ENCODE measurements at places on chromosomes 1 and 21.

DNA sequence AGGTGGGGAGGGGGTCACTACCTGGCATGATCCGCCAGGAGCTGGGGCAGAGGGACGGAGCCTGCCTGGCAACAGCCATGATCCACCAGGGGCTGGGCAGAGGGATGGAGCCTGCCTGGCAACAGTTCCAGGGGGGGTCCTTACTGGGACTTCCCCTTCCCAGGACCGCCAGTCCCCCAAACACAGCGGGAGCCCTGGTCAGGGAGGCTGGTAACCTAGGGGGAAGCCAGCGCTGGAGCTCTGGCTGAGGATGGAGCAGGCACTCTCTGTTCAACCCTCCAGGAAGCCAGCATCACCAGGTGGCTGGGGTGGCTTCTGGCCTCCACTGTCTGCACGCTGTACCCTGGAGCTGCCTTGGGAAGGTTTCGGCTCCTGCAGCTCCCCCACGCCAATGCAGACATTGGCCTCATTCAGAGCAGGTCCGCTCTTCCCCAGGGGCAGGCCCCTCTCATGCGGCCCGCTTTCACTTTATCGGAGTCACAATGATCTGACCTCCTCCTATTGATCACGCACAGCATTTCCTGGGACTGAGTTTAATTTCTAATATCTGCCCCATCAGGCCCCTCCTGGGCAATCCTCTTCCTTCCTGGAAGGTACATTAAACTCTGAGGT lies 68.4 kb upstream of the ABCG1 start:
- no peak for DNase-seq

DNA sequence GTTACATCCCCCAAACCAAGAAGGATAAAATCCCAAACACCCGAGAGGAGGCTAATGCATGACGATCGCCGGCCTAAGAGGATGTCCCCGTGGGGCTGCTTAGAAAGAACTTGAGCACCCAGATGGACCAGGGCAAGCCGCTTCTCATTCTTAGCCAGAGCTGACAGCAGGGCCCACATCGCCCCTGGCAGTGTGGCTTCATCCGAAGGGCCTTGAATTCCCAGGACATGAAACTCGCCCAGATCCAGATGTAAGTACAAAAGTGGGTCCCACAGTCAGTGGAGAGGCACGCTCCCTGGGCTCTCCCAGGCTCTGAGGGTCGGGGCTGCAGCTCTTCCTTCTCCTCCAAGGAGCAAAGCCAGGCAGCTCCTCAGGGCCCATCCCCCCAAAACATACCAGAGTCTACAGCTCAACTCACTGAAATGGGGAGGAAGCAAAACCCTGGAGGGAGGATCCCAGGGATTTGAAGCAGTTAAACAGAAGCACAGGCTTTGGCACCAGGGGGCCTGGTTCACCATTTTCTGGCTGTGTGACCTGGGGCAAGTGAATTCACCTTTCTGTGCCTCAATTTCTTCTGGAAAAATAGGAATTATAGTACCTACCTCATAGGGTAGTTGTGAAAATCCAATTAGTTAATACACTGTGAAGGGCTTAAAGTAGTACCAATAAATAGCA lies 85.6 kb downstream of the MAN1C1 start:
- DNase-seq: no peak

GRCh38 chr1:116503546-116504307 lies 67.1 kb downstream of the CD58 start:
- no peak for DNase-seq

- no peak for DNase-seq
Observed at GRCh38 chr21:43602266-43603232, 56.7 kb downstream of the HSF2BP start.

GRCh38 chr1:107926436-107927080 lies 38.4 kb downstream of the VAV3 start:
- peak; percentile 42 for DNase-seq

DNA sequence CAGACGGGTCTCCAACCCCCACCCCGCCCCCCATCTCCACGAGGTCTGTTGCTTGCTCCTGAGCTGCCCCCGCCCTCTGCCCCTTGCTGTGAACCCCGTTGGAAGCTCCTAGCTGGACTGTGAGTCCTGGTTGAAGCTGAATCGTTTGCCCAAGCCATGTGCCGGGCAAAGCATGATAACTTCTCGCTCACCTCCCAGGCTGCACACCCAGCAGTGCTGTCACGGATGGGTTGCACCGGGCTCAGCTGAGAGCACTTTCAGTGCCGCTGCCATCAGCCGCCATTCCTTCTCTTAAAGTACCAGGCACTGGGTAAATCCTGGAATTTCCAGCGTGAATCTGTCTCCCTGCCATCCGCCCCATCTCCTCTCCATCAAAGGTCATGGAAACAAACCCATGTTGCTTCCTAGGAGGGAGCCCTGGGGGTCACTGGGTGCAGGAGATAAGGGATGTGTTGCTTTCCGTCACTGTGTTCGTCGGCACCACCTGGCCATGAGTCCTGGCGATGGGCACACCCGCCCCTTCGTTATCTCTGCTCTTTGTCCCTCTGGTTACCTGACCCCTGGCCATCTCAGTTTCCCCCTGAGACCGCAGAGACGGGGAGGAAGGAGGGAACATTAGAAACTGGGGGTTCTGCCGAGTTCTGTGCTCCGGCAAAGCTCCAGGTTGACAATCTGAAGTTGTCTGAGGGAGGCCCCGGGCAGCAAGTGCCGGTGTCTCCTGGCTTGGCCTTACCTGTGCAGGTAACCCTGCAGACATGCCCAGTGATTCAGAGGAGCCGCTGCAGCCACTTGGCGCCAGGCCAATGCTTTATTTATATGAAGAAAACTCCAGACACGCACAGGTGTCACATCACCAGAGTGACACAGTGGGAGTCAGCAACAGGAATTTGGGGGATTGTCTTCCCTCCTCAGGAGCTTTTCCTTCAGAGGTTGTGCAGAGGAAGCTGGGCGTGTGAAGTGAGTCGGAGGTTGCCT lies 2.7 kb downstream of the PDE9A start:
- no peak for DNase-seq

DNA sequence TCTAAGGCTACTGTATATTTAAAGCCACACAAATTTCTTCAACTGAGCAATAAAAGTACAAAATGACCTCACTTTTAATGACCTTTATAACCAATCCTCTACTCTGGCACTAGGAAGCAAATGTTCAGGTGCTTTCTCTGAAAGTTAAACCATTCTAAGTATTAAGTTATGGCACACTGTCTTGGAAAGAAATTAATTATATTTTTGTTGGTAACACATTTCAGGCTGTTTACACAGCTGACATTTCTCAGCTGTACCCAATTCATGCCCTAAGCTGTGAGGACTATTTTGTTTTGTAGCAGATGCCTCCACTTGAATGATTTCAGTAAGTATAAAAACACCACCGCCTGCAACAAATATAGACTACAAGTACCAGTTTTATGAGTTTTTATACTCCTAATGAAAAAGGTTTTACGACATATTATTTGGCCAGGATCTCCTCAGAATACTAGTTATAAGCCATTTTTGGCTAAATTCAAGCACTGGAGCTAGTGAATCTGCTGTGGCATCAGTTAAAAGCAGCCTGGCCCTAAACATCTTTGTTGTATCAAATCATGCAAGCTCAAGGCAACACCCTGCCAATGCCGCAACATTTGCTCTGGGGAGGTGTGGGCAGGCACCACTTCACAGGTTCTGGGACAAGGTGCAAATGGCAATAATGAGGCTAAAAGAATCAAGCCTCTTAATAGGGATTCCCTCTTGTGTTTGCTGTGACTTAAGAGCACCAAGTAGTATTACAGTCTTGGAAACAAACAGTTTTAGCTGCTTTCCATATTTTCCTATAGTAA lies 228.4 kb upstream of the DMRTA2 start:
- no peak for DNase-seq

- DNase-seq: no peak
Observed at GRCh38 chr1:154352581-154353459, 27.5 kb downstream of the ATP8B2 start.

GRCh38 chr1:178354816-178355215 lies 141.9 kb downstream of the CLEC20A start:
- DNase-seq: no peak

DNA sequence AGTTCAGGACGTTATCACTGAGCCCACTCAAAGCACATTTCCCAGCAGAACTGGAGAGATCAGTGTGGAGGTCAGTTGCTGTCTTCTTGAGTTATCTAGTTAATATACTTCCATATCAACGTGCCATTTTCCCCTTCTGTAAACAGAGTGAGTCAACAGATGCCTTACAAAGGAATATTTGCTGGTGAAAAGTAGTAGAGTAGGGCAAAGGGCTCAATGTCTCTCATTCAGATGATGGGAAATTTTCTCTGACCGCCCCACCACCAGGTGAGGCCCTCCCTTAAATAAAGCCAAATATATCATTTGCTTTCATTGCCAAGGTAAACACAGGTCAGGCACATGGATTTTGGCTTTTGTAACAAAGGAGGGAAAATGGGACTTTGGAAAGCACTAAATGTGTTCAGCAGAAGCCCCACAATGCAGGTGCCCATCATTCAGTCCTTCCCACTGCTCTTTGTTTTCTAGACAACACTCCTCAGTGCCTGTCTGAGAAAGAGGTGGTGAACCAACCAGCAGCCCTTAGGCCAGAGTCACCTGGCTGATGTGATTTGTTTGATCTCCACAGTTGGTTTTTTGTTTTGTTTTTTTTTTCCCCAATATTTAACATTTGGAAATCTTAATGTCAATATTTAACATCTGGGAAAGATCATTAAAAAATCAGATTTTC lies 40.5 kb upstream of the SAMD13 start:
- DNase-seq: no peak

DNA sequence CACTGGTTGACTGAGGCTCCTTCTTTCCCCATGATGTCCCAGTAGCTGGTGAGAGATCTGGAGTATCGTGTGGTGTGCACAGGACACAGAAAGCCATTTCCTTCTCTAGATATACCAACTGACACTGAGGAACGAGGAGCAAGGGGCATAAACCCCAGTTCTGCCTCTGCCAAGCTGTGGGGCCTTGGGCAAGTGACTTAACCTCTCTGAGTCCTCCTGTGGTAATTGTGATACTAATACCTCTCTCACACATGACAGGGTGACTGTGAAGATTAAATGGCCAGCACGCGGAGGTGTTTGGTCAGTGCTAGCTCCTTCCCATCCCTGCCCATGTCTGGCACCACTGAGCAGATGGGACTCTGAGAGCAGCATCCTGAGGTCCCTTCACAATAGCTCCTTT lies 26.3 kb upstream of the TCEA3 start:
- no peak for DNase-seq

DNA sequence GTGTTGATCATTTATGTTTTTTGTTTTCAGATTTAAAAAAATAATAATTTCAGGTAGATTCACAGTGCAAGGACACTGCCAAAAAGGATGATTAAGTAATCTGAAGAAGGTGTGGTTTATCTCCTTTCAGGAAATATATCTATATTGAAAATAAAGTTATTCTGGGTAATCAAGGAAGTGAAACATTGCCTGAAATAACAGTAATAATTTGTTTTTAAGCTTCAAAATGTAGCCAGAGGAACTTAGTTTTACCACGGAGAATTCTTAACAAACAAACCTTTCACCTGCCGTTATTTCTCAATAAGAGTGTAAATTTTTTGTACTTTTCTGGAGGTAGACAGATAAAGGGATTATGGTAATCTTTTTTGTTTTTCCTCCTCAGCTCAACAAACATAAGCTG lies 2.9 kb upstream of the DPH5 start:
- DNase-seq: no peak

DNA sequence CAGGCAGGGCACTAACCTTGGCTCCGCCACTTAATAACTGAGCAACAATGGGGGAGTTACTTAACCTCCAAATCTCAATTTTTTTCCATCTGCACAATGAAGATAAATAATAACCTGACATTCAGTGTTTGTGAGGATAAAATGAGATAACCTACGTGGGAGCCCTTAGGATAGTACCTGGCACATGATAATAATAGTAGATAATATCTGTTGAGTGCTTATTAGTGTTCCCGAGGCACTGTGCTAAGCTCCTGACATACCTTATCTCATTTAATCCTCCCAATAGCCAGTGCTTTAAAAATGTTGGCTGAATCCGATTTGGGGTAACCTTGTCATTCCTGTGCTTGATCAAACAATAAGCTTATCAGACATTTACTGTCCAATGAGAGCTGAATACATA lies 128.7 kb upstream of the UBE2U start:
- DNase-seq: no peak

GRCh38 chr1:221272940-221273339 lies 393.7 kb downstream of the HLX start:
- no peak for DNase-seq

DNA sequence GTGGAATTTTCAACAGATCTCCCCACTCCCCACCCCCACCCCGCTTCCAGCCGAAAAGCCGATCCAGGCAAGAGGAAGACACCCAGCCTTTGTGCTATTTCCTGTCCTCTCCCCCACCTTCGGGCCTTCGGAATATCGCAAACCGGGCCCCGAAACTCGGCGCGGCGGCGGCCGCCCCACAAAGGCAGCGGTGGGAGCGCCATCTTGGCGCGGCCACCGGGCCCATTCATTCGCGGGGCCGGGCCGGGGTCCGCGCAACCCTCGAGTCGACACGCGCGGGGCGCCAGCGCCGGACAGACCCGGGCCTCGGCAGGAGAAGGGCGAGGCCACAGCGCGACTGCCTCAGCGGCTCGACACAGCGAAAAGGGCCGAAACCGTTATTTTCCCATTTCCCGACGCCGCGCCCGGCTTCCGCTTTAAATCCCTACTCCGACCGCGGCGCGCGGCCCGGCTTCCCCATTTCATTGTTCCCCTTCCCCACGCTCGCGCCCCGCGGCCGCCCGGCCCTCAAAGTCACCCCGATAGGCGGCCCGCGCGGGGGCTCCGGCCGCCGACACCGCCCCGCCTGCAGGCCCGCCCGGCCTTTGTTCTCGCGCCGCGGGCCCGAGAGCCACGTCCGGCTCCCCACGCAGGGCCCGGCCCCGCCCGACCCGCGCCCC lies 911 bp downstream of the GNB1 start:
- no peak for DNase-seq

DNA sequence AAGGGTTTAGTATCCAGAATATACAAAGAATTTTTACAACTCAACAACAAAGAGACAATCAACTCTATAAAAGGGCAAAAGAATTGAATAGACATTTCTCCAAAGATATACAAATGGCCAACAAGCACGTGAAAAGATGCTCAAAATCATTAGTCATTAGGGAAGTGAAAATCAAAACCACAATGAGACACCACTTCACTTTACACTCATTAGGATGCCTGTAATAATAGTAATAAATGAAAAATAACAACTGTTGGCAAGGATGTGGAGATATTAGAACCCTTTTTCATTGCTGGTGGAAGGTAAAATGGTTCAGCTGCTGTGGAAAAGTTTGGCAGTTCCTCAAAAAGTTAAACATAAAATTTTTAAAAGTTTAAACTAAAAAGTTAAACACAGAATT lies 7.0 kb upstream of the ABCD3 start:
- no peak for DNase-seq

- DNase-seq: peak; percentile 37
Observed at GRCh38 chr1:215475796-215476481, 91.2 kb upstream of the KCTD3 start.

- no peak for DNase-seq
Observed at GRCh38 chr1:223067914-223068313, 75.1 kb downstream of the TLR5 start.

DNA sequence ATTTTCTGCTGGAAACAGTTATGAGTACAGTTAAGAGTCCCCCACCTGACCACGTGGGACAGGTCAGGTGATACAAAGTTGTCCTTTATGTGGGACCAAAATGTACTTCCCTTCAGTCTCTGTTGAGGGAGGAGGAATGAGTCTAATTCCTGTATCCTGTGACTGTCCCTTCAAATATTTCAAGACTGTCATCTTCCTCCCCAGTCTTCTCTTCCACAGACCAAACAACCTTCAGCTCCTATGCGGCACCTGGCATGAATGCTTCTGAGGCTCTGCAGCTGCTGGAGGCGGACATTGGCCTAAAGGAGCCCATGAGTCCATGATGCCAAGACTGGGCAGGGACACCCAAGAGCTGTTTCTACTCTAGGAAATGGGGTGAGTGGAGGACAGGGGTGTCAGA lies 72.1 kb upstream of the SIM2 start:
- no peak for DNase-seq

All from T1000 (cell line).